Tibial nerve (tissue), 4 donors: ENCODE measurements at places on chromosomes 13 and 19.

DNA sequence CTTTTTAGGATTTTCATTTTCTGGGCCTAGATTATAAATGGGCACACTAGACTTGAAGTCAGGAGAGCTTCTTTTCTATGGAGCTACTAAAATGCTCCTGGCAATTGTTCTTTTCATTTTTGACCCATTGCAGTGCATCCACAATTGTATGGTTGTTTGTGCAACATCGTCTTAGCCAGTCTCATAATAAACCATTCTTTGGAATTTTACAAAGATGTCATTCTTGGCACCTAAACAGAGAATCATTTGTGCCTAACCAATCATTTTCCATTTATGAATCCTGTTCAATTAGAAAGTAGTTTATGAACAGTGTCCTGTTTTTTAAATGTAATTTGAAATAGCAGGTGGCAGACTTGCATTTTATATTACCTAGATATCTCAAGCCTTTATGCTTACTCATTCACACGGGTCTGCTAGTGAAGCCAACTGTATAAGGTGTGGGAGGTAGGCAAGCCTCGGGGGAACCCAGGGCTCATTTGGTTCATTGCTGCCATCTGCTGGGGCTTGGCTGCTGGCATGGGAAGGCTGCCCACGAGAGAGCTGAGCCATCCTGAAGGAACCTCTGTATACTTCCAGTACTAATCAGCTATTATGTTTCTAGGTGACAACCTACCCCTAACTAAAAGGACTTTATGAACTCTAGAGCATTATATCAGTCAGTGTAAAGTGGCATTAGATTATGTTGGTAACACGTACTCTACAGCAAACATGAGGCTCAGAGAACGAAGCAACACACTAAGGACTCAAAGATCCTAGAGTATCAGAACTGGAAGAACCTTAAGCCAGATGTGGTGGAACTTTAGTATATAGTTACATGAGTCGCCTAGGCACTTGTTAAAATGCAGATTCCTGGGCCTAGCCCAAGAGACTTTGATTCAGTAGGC, 60.0 kb downstream of the TPT1 start:
- H3K27ac ChIP-seq, result peak overlapping the region; percentile 62
- H3K4me1 ChIP-seq, result peaks cover 39% of the 10 kb centered on the region
- no peak overlapping the region for H3K4me3 ChIP-seq
- H3K36me3 ChIP-seq, result no peaks in the 10 kb centered on the region

DNA sequence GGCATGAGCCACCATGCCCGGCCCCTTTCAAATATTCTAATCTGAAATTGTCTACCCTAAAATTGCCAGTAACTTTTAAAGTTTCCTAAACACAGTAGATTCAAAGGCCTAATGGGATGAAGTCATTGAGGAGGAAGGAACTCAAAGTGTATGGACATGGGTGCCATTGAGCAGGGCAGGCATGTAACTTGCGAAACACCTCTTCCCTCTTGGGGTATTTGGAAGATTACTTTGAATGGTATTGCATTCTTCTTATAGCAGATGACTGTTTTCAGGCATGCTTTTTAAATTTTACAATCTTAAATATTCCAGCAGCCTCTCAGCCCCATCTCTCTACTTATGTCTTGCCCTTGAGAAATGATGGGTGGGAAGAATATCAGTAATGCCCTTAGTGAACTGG, 21.0 kb downstream of the TM9SF2 start:
- H3K27ac ChIP-seq, result no peak overlapping the region
- H3K36me3 ChIP-seq, result no peaks in the 10 kb centered on the region
- H3K27me3 ChIP-seq, result no peaks in the 10 kb centered on the region
- DNase-seq, result no peak

DNA sequence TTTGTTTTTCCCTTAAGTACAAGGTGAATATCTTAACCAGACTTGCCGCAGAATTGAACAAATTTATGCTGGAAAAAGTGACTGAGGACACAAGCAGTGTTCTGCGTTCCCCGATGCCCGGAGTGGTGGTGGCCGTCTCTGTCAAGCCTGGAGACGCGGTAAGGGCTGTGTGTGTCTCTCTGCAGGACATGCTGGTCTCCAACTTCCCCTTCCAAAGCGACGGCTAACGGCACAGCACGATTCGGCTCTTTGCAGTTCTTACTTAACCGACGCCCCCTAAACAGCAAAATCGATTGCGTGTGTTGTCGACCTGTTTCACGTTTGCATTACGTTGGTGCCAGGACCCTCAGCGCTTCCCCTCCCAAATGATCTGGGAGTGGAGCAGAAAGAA, 73.2 kb downstream of the GGACT start:
- H3K4me3 ChIP-seq, result no peak overlapping the region
- H3K36me3 ChIP-seq, result peaks cover 7% of the 10 kb centered on the region
- no peaks in the 10 kb centered on the region for H3K27me3 ChIP-seq
- no peak overlapping the region for H3K27ac ChIP-seq
- no peaks in the 10 kb centered on the region for H3K4me1 ChIP-seq

DNA sequence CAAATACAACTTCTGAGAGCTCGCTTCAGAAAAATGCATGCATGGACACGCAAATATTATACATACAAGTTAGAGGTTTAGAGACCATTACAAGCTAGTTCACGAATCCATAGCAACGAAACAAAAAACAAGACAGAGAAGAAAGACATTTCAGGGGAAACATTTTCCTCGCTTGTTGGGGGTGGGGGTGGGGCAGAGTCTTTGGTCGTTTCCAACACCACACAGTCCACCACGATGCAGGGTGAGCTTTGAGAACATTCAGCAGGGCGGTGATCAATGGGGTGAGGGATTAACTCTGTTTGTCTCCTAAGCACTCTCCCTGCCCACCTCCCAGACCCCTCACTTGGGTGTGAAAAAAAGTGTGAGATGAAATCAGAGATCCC, 651 bp downstream of the OXGR1 start:
- no peaks in the 10 kb centered on the region for H3K4me1 ChIP-seq
- no peak overlapping the region for H3K27ac ChIP-seq
- H3K4me3 ChIP-seq, result peak overlapping the region; percentile 37
- H3K36me3 ChIP-seq, result no peaks in the 10 kb centered on the region
- peaks cover 16% of the 10 kb centered on the region for H3K27me3 ChIP-seq

- H3K27ac ChIP-seq, result no peak overlapping the region
- H3K27me3 ChIP-seq, result peaks cover 48% of the 10 kb centered on the region
- no peaks in the 10 kb centered on the region for H3K36me3 ChIP-seq
- no peaks in the 10 kb centered on the region for H3K4me1 ChIP-seq
- DNase-seq, result no peak
- H3K4me3 ChIP-seq, result no peak overlapping the region
Measured at GRCh38 chr19:55526216-55527196, 10.4 kb downstream of the SBK2 start.

DNA sequence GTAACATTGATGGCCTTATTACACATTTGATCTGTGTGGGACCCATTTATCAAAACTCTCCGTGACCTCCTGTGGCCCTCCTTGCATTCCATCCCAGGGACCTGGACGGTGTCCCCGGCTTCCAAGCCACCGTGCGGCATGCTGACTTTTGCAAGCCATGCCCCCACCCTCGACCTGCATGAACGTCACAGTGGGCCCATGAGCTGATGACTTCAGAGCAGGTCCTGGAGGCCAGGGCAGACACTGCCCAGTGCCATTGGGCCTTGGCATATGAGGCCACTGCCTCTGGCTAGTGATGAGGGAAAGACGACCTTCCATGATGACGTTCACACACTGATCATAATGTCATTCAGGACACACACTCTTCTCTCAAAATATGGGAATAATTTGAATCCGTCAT, 62.8 kb downstream of the RAB20 start:
- no peak overlapping the region for H3K4me3 ChIP-seq
- no peak overlapping the region for H3K27ac ChIP-seq
- no peaks in the 10 kb centered on the region for H3K27me3 ChIP-seq
- DNase-seq, result no peak
- peaks cover 6% of the 10 kb centered on the region for H3K36me3 ChIP-seq

- no peaks in the 10 kb centered on the region for H3K27me3 ChIP-seq
- no peak overlapping the region for H3K4me3 ChIP-seq
- no peak for DNase-seq
- H3K4me1 ChIP-seq, result no peaks in the 10 kb centered on the region
Measured at GRCh38 chr13:22596171-22596863, 584.5 kb upstream of the SGCG start.

- peaks cover 51% of the 10 kb centered on the region for H3K4me1 ChIP-seq
- DNase-seq, result no peak
- H3K27ac ChIP-seq, result peak within 1 kb of the TSS; percentile 99
- no peaks in the 10 kb centered on the region for H3K36me3 ChIP-seq
Measured at GRCh38 chr19:3062165-3063105, at the start of gene TLE5. Gene TLE5, minus strand, starts transcription at chr19:3062495. Its CDS starts 295 bp downstream, at chr19:3062200.

GRCh38 chr13:34025746-34026145, 207.8 kb downstream of the RFC3 start:
- no peak for DNase-seq
- H3K27ac ChIP-seq, result no peak overlapping the region
- H3K36me3 ChIP-seq, result no peaks in the 10 kb centered on the region
- no peaks in the 10 kb centered on the region for H3K27me3 ChIP-seq
- H3K4me1 ChIP-seq, result no peaks in the 10 kb centered on the region

- no peaks in the 10 kb centered on the region for H3K36me3 ChIP-seq
- no peak overlapping the region for H3K4me3 ChIP-seq
- H3K27ac ChIP-seq, result no peak overlapping the region
- H3K27me3 ChIP-seq, result no peaks in the 10 kb centered on the region
Measured at GRCh38 chr13:83839146-83839545, 43.1 kb downstream of the SLITRK1 start.

GRCh38 chr13:100517135-100517534, 71.5 kb downstream of the GGACT start:
- no peaks in the 10 kb centered on the region for H3K27me3 ChIP-seq
- no peaks in the 10 kb centered on the region for H3K4me1 ChIP-seq
- DNase-seq, result no peak
- no peaks in the 10 kb centered on the region for H3K36me3 ChIP-seq
- no peak overlapping the region for H3K4me3 ChIP-seq

DNA sequence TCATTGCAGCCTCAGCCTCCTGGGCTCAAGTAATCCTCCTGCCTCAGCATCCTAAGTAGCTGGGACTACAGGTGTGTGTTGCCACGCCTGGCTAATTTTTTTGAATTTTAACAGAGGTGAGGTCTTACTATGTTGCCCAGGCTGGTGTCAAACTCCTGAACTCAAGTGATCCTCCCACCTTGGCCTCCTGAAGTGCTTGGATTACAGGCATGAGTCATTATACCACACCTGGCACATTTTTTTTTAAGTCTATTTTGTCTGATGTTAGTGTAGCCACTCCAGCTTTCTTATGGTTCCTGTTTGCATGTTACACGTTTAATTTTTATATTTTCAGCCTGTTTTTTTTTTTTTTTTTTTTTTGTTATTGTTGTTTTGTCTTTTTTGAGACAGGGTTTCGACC, 24.8 kb downstream of the KDM4B start:
- no peaks in the 10 kb centered on the region for H3K27me3 ChIP-seq
- no peak overlapping the region for H3K27ac ChIP-seq
- DNase-seq, result no peak
- peaks cover 9% of the 10 kb centered on the region for H3K4me1 ChIP-seq
- no peaks in the 10 kb centered on the region for H3K36me3 ChIP-seq

GRCh38 chr13:32783067-32783466, 196.8 kb downstream of the PDS5B start:
- no peak for DNase-seq
- no peaks in the 10 kb centered on the region for H3K27me3 ChIP-seq
- no peaks in the 10 kb centered on the region for H3K36me3 ChIP-seq
- no peak overlapping the region for H3K27ac ChIP-seq

GRCh38 chr19:33201886-33202545, 7.9 kb downstream of the LRP3 start:
- H3K27ac ChIP-seq, result no peak overlapping the region
- DNase-seq, result no peak
- H3K4me1 ChIP-seq, result no peaks in the 10 kb centered on the region
- no peaks in the 10 kb centered on the region for H3K27me3 ChIP-seq
- peaks cover 88% of the 10 kb centered on the region for H3K36me3 ChIP-seq

- no peak overlapping the region for H3K27ac ChIP-seq
- no peaks in the 10 kb centered on the region for H3K27me3 ChIP-seq
- no peak for DNase-seq
- no peaks in the 10 kb centered on the region for H3K36me3 ChIP-seq
- H3K4me1 ChIP-seq, result no peaks in the 10 kb centered on the region
Measured at GRCh38 chr13:87124785-87125074, 546.4 kb upstream of the SLITRK5 start.

DNA sequence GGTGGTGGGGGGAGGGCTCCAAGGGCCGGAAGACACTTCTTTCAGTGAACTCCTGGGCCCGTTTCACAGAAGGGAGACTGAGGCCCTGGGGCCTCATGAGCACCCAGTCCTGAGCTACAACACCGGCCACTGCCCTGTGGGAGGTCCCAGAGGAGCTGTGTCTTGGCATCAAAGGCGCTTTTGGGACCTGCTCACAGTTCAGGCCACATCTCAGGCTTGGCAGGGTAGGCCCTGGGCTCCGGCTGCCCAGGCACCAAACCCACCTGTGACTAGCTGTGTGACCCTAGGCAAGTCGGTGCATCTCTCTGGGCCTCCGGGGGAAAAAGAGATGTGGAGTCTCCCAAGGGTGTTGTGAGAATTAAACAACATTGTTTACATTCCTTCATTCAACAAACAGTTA, 29.5 kb downstream of the NFILZ start:
- no peak for DNase-seq
- H3K27me3 ChIP-seq, result no peaks in the 10 kb centered on the region
- H3K36me3 ChIP-seq, result no peaks in the 10 kb centered on the region
- H3K27ac ChIP-seq, result no peak overlapping the region
- H3K4me3 ChIP-seq, result no peak overlapping the region

GRCh38 chr13:113840541-113841352, 23.1 kb downstream of the GAS6 start:
- H3K36me3 ChIP-seq, result no peaks in the 10 kb centered on the region
- H3K27ac ChIP-seq, result peak overlapping the region; percentile 54
- H3K4me1 ChIP-seq, result peaks cover 90% of the 10 kb centered on the region
- H3K4me3 ChIP-seq, result no peak overlapping the region

DNA sequence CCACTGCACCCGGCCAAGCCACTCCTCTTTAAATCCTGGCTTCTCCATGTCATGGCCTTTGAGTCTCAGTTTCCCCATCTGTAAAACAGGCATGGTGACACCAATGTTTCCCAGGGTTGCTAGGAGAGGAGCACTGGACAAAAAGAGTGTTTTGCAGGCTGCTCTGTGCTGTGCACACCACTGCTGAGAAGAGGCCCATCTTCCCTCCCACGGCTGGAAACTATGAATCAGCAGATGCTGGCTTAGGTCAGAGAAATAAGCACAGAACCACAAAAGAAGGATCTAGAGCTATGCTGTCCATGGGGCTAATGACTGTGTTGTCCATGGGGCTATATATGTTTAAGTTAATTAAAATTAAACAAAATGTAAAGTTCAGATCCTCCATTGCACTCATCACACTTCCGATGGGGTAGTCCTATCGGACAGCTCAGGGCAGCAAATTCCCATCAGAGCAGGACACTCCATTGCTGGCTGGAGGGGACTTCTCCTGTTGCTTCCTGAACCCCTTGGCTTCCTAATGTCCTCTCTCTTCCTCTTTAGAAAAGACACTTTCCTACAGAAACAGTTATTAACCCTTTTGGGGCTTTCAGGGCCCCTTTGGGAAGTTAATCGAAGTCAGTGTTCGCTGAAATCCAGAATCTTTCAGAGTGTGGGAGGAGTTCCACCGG, 37.1 kb downstream of the TSHZ3 start:
- no peak for DNase-seq
- H3K27me3 ChIP-seq, result no peaks in the 10 kb centered on the region
- H3K4me3 ChIP-seq, result no peak overlapping the region
- H3K4me1 ChIP-seq, result peaks cover 38% of the 10 kb centered on the region
